ENCODE measurements at places on chromosomes 5 and 9.

DNA sequence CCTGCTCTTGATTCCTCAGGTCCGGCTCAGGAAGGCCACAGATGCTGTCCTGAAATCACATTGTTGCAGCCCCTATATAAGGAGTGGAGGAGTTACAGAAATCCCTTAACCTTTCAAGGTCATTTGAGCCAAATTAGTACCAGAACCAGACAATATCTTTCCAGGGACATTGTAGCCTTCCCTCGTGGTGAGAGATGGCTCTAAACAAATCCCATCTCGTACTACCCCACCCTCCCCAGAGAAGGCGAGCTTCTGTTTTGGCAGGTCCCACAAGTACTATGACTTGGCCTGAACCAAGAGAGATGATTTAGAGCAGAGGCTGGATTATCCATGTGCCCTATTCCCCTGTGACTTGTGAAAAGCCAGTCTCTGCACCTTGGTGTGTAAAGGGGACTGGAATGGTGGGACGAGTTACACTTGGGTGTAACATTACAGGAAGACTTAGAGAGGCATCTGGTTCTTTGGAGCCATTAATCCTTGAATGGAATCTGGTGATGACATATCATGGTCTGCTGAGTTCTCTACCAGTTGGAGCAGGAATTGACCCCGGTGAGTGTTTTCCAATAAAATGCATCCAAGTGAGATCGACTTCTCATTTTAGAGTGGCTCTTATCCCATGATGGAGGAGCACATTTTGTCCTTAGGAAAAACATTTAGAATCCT is at the start of gene FAM240B:
Gene FAM240B (minus strand): TSS at position 51 of the 663 bp plus-strand sequence. CDS start 16,134 bp downstream, outside the sequence.
- DNase-seq, result no peak

DNA sequence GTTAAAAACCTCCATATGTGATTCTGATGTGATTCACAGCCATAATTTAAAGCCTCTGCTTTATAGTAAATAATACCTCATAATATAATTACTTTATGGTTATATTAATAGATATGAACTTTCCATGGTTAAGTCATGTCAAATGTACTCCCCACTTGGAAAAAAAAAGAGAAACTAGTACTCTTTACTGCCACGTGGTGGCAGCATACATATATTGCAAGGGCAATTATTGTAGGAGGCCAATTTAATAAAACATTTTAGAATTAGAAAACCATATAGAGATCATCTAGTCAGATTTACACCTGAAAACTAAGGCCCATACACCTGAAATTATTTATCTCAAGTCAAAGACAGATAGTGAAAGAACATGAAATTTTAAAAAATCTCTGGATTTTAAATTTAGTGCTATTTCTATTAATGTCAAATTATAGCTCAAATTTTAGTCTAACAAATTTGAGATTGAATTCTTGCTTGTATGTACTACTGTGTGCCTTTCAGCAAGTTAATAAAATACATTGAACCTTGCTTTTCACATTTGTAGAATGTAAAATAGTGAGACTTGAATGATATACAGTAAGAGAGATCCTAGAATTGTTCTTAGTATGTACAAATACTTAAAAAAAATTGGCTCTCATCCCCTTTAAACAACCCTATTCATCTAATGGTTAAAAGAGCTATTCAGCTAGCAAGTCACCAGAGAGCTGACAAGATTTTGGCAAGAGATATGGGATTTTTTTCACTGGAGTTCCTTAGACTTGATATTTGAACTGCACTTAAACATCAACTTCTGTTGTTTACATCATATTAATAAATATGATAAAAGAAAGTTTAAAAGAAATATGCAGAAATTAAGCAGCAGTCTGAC is 603.8 kb downstream of the TLE4 start:
- DNase-seq, result no peak

DNA sequence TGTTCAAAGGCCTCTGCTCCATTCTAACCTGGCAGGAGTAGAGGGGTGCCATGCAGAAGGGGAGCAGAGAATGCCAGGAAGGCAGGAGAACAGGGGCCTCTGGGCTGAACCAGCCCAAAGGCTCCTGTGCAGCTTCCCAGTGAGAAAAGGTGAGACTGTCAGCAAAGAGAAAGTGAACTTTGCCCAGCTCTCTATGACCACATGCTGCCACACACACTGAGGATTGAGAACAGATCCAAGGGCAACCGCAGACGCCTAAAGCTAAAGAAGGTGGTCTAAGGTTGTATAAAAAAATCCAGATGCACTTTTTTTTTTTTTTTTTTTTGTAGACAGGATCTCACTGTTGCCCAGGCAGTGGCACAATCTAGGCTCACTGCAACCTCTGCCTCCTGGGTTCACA is 51.4 kb downstream of the ALDH7A1 start:
- no peak for DNase-seq

- DNase-seq, result no peak
These were observed 430.8 kb downstream of the SEMA5A start for GRCh38 chr5:9115093-9115492.

- DNase-seq, result no peak
These were observed 84.5 kb downstream of the FOXD1 start for GRCh38 chr5:73363911-73364730.

GRCh38 chr5:127785098-127785927 is 82.1 kb downstream of the CCDC192 start:
- no peak for DNase-seq

GRCh38 chr9:86304236-86304730 is 21.9 kb upstream of the ISCA1 start:
- no peak for DNase-seq

- no peak for DNase-seq
These were observed 137.9 kb upstream of the GRHPR start for GRCh38 chr9:37284636-37285035.

DNA sequence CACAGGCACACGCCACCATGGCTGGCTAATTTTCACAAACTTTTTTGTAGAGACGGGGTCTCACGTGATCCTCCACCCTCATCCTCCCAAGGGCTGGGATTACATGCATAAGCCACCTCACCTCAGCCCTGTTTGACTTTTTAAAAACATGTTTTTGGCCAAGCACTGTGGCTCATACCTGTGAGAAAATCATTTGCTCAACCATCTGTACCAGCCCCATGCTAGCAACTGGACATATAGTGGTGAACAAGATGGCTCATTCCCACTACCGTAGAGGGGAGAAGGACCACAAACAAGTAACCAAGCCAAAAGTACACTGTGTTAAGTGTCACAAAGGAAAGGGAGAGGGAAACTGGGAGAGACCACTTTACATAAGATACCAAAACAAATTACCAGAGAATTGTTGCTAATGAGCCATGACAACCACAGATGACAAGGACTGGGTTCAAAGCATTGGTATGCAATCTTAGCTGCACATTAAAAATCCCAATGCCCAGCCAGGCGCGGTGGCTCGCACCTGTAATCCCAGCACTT is 19.2 kb downstream of the PPP2CA start:
- no peak for DNase-seq

DNA sequence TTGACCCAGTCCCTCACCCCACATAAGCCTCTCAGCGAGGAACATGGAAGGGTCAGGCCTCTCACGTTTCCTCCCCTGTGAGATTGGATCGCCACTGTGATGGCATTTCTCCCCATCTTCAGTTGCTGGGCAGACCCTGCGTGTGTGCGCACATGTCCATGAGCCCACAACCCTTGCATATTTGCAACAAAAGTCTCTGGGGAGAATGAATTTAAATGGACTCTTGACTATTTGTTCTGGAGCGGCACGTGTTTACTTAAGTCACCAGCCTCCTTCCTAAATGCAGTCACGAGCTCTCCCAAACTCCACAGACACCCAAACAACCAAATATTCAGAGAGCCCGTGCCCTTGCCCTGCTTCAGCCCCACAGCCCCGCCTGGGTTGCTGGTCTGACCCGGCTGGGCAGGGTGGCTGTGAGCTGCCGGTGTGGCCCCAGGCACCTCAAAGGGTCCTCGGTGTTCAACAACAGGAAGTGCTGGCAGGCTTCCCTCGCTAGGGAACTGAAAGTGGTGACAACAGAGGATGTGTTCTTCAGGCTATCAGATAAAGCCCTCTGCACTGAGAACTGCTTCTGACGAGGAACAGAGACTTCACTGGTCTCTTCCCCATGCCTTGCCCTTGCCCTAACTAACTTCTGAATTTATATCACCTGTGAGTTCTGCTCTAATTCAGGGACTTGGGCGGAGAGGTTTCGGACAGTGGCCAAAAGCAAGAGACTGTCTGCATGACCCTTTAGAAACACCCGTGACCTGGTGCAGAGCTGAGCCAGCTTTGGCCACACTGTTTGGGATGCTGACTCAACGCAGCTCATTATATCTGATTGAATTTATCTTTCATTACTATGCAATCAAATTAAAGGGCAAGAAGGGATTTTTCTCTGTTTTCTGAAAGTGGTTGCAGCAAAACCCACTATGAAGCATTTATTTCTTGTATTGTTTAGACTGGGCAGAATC is 19.2 kb upstream of the CD180 start:
- no peak for DNase-seq

- peak; percentile 7 for DNase-seq
These were observed 10.5 kb upstream of the SMIM32 start for GRCh38 chr5:136203303-136203922.

- no peak for DNase-seq
These were observed 8.8 kb upstream of the ADGRV1 start for GRCh38 chr5:90549729-90550275.

- no peak for DNase-seq
These were observed 41.2 kb upstream of the IPPK start for GRCh38 chr9:92711146-92711545.

DNA sequence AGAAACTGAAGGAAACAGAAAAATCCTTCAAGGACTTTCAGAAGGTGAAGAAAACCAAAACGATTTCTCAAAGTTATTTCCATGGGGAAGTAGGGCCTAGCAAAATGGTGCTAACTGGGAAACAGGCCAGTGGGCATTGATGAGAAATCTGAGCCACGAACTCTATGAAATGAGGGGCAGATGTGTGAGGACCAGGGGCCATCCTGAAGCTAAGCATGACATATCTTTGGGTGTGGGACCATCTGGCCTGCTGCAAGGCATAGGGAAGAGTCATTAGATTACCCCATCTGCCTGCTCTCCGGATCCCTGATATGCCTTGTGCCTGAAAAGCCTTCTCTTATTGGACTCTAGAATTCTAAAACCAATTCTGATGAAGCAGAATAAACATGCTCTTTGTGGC is 143.8 kb downstream of the PALM2AKAP2 start:
- DNase-seq, result no peak

DNA sequence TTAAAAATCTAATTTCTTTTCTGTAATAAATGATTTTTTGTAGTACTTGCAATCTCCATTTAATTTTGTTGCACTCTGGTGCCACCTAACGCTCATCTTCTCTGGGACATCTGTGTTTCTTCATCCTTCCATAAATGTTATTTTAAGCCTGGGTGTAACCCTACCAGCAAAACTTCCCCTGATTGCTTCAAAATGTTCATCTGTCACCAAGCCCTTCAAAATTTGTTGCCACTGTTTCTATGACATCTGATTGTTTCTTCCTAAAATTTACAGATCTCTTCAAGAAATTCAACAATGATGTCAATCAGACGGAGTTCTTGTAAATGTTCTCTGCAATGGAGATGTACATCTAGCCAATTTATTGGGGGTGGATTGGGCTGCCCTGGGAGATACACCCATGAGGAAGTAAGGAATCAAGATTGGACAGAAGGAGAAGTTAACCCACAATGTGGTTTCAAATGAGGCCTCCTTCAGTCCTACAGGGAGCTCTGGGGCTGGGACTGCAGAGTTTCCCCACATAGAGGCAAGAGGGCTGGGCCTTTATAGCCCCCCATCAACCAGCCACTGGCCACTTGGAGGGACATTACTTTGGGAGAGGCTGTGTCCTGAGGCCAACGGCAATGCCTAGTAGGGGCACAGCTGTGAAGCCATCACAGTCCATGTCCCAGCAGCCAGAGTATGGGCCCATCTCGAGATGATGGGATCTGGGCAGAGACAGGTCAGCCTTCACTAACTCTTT is 23.3 kb downstream of the MCTP1 start:
- DNase-seq, result no peak

DNA sequence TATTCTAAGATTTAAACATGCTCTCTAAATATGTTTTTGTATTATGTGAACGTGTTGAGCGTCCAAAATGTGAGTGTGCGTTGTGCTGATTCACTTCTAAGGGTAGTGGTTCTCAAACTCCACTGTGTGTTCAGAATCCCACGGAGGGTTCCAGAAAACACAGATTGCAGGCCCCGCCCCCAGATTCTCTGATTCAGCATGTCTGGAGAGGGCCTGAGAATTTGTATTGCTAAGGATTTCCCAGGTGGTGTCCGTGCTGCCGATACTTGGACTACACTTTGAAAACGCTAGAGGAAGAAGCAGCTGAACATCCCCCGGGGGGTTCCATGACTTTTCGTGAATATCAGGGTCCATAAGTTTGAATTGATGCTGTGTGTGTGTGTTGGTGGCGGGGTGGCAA is 1043.2 kb upstream of the WWC1 start:
- DNase-seq, result no peak

DNA sequence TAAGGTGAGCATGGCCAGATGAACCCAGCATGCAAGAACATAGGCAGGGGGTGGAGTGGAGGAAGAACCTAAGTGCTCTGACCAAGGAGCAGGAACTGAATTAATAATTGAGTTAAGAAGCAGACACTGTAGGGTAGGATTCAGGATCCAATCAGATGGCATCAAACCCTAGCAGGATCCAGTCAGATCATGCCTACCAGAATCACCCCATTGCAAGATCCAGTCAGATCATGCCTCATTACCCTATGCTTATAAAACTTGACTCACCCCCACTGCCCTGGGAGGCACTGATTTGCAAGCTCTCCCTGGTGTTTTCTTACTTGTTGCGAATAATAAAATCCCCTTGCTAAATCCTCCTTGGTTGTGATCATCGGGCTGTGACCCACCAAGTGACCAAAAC is 19.7 kb downstream of the TUSC1 start:
- DNase-seq, result no peak

- no peak for DNase-seq
These were observed 4.5 kb downstream of the WHRN start for GRCh38 chr9:114500697-114501292.

GRCh38 chr9:134433909-134434882 is 107.9 kb downstream of the RXRA start:
- DNase-seq, result no peak

- DNase-seq, result no peak
These were observed 1.0 kb upstream of the PTCH1 start for GRCh38 chr9:95517559-95518425.

DNA sequence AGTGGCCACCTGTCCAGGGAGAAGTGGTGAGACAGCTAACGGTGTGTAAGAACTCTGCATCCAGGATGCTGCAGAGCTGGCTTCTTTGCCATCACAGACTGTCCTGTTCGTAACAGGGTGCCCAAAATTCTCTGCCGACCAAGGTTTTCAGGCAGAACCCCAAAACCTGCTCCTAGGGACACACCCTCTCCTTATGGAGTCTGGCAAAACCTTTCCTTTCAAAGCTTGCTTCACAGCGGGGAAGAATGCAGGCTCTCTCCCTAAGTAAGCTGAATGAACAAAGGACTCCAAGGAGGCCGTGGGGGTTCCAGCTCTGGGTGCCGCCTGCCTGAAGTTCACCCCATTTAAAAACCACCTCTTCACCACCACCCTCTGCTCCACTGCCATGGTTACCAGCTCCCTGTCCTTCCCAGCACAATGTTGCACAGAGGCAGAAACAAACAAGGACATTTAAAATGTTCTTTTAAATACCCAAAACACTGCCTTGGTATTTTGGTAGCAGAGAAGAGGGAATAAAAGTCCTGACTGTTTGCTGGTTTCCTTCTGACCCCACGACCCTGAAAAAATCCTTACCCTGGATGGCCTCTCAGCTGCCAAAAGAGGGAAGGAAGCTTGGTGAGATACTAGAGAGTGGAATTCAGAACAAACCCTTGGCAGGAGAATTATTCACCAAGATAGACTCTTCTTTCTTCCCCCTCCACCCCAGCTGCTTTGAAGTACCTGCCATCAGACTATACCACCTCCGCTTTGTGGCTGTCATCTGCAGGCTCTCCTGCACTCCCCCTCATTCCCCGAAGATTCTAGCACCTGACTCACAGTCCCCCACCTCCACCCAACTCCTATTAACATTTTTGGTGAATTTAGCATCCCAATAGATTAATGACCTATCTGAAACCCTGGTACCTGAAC is 7.1 kb upstream of the KLF9 start:
- no peak for DNase-seq

Data from mesothelial cell of epicardium (in vitro differentiated cells).